ENCODE measurements at places on chromosomes 5 and 9. TPM values are rescaled to one million over a fixed set of nuclear protein-coding genes. Genes with fewer than 3 reads are reported as not detected.

The CAMK2A gene
- total RNA-seq = 1.4 TPM

The NMUR2 gene
- total RNA-seq = not detected

The SLC25A2 gene
- 1.3 TPM for total RNA-seq

The FBP1 gene
- 231 TPM for total RNA-seq

DNA sequence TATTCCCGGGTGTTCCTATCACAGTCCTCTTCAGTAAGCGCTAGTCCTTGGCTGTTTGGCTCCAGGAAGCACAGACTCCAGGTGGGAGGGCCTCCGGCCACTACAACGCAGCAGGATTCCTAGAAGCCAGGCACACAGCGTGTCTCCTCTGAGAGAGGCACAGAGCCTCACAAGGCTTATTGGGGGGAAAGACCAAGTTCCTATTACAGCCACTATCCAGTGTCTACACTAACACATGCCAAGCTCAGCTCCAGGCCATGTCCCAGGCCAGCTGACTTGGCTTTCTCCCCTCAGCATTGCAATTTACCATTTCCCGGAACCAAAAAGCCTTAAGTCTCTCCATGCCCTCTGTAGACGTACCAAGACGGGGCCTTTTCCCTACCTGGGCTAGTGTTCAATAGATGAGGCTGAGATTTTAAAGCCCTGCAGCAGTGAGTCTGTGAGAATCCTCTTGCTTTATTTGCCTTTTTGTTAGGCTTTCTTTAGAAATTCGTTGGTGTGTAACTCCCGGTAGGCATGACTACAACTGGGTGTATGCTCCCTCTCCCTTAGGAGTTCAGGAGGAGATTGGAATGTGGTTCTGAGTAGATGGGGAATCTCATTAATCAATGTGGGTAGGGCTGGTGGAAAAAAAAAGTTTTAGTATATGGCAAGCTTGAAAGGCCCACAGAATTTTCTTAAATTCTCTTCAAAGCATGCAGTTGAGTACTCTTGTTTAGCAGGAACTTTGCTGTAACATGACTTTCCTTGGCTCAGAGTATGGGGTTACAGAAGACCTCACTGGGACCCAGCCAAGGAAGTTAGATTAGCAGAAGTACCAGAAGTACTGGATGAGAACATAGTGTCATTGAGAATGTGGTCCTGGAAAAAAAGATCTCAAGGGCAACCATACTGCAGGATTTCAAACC, 84.3 kb upstream of the SLC1A3 start:
- DNase-seq = no peak

DNA sequence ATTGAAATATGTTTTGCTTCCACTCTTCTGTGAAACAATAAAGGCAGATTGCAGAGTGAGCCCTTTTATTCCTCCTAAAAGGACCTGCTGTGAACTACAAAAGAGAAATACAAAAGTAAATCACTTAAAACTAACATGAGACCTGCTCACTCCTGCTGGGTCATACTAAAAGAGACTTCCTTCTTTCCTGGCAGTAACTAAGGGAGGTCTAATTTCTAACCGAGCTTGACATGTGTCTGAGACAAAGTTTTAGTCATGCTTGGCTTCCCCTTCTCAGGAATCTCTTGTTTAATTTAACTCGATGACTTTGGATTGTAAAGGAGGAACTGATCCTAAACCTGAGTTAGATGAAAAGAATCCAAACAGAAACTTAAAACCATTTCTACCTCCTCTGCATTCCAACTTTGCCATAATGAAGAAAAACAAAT, 86.4 kb upstream of the CDH6 start:
- no peak for DNase-seq

DNA sequence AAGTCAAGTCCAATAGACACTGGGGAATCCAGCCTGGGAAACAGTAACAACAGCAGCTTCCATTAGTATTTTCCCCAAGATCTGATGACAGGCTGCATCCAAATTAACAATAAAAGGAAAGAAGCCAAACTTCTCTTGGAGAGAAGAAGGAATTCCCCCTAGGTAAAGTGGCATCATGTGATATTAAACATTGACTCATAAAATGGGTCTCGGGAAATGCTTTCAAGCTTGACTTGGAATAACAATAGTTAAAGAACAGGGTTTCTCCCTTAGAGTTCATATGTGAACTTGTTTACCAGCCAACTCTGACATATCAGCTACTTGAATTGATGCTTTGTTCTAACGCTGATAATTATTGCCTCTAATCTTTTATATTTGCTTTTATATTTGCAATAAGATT, 45.4 kb downstream of the ENTREP1 start:
- no peak for DNase-seq

GRCh38 chr9:37026931-37027581, 7.0 kb downstream of the PAX5 start:
- no peak for DNase-seq

DNA sequence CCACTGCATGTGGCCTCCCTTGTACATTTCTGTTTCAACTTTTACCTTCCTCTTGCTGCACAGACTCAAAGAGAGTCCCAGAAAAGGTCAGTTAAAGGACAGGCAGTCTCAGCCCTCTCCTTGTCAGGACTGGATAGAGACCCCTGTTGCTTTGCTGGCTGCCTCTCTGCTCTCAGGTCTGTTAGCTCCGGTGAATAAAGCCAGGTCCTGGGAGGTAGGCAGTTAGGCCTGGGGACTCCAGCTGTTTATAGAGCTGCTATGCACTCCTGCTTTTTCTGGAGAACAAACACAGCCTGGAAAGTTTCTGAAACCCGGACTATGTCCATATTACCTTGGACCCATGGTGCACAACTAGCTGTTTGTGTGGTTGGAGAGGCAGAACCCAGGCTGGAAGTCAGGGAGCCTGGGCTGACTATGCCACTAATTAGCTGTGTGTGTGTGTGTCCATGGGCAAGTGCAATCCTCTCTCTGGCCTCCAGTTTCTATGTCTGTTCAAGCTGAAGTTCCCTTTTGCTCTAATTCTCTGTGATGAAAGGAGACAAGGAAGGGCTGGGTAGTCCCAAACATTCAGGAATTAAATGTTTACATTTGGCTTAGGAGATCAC, 42.9 kb downstream of the GLRA1 start:
- DNase-seq = no peak

- no peak for DNase-seq
These were observed 240.0 kb downstream of the PRR16 start for GRCh38 chr5:120703918-120704587.

DNA sequence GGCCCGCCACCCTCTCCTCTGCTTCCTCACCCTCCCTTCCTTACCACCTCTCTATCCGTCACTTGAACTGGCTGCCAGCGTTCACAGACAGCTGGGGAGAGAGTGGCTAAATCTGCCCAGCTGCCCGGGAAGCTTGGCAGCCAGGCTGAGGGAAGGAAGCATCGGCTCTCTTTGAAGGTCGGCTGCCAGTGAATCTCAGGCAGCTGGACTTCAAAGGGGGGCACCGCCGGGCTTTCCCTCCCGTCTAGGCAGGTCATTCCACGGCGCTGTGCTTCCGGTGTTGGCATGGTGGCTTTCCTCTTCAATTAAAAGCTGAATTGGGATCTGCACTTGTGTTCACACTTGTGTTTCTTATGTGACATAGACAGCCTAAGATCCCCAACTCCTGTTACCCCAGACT, 174.0 kb downstream of the GDNF start:
- no peak for DNase-seq

DNA sequence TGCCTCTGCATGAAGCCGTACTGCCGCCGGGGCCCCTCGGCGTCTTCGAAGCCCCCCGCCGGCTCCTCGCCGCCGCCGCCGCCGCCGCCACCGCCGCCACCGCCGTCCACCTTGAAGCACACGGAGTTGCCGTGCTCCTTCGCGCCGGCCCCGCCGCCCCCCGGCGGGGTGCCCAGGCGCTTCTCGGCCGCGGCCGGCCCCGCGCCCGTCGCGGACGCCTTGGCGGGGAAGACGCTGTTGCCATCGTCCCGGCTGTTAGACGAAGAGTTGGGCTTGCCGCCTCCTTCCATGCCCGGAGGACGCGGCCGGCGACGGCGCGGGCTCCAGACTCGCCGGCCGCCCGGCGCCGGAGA, 400 bp downstream of the HCN1 start:
- DNase-seq = no peak

Measured in ureter (tissue), 1 donor.